ENCODE measurements at places on chromosomes 7 and 10. TPM values are rescaled to one million over a fixed set of nuclear protein-coding genes. Genes with fewer than 3 reads are reported as not detected.

GRCh38 chr10:116787053-116787659 lies 44.8 kb upstream of the HSPA12A start:
- H3K4me3 ChIP-seq = no peak overlapping the region
- no peak for DNase-seq
- no peak overlapping the region for H3K27ac ChIP-seq
- peaks cover 10% of the 10 kb centered on the region for H3K27me3 ChIP-seq
- no peaks in the 10 kb centered on the region for H3K4me1 ChIP-seq

DNA sequence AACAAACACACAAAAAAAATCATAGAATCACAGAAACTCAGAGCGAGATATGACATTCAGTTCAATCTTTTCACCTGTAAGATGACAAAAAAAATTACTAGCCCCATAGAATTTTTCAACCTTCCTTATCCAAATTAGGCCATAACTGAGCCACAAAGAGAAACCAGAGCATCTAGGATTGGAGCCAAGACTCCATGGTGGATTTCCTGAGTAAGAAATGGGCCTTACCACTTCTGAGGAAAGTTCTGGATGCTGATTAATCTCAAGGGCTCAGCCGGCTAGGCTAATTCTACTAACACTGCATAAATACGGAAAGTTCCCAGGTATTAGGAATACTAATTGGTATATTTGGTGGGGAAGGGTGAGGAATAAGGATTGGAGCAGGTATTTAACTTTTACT lies 16.8 kb downstream of the LIPM start:
- no peaks in the 10 kb centered on the region for H3K4me1 ChIP-seq
- H3K27ac ChIP-seq = no peak overlapping the region
- no peaks in the 10 kb centered on the region for H3K27me3 ChIP-seq
- no peak for DNase-seq
- no peaks in the 10 kb centered on the region for H3K36me3 ChIP-seq

GRCh38 chr10:113426181-113426877 lies 126.5 kb upstream of the HABP2 start:
- H3K4me3 ChIP-seq = no peak overlapping the region
- no peak for DNase-seq
- peaks cover 7% of the 10 kb centered on the region for H3K27me3 ChIP-seq
- H3K36me3 ChIP-seq = no peaks in the 10 kb centered on the region

DNA sequence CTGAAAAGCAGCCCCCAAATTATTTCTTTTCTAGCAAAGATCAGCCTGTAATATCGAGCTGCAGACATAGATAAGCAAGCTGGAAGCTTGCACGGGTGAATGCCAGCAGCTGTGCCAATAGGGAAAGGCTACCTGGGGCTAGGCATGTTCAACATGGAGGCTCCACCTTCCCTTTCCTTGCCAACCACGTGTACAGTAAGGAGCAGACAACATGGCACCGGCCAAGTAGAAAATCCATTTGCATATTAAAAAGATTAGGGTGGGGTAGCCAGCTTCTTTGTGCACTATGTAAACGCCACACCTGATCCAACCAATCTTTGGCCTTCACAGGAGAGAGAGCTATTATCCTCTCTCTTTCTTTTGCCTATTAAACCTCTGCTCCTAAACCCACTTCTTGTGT lies 56.7 kb upstream of the SEPHS1 start:
- H3K4me3 ChIP-seq = no peak overlapping the region
- H3K27me3 ChIP-seq = no peaks in the 10 kb centered on the region
- no peak for DNase-seq
- no peaks in the 10 kb centered on the region for H3K36me3 ChIP-seq

DNA sequence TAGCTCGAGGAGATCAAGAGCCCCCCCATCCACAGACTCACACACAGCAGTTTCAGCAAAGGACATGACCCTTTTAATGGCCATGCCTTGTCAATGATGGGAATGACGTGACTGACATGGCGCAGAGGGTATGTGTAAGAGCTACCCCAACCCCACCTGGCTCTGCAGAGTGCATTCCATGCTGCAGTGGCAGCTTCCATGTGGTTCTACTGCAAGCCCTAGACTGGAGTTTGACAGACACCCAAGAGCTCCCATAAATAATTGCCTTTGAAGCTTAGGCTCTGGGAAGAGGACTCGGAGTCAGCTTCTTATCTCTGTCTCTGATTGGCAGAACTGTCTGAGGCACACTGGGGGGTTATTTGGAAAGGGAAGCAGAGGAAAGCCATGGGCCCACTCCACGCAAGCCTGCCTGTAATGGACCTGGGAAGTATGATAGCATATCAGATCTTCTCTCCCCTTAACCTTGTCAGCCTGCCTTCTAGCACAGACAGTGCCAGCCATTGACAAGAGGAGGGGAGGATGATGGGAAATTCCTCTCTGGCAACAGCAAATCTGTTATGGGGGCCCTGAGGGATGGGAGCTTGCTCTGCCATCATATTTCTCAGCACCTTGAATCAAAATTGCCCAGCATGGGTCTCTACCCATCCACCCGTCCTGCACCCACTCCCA lies 478.5 kb upstream of the PODXL start:
- H3K27ac ChIP-seq = peak overlapping the region; percentile 72
- peak; percentile 6 for DNase-seq
- H3K4me1 ChIP-seq = peaks cover 46% of the 10 kb centered on the region

SUGCT gene
- 7.8 TPM for total RNA-seq

ZNF248 gene
- not detected for total RNA-seq

CACNB2 gene
- 3.4 TPM for total RNA-seq

Data from neural progenitor cell (in vitro differentiated cells).